ENCODE measurements at places on chromosomes 5 and 9. TPM values are rescaled to one million over a fixed set of nuclear protein-coding genes. Genes with fewer than 3 reads are reported as not detected.

- H3K36me3 ChIP-seq = no peaks in the 10 kb centered on the region
- H3K4me3 ChIP-seq = no peak overlapping the region
- DNase-seq = no peak
- no peak overlapping the region for H3K27ac ChIP-seq
Measured at GRCh38 chr9:69186841-69187611, 12.9 kb downstream of the TJP2 start.

Gene SYK
- 1.2 TPM for total RNA-seq

- H3K4me3 ChIP-seq = no peak overlapping the region
- no peaks in the 10 kb centered on the region for H3K36me3 ChIP-seq
- no peaks in the 10 kb centered on the region for H3K27me3 ChIP-seq
- DNase-seq = no peak
- H3K27ac ChIP-seq = no peak overlapping the region
Measured at GRCh38 chr5:130151239-130151638, 247.0 kb downstream of the CHSY3 start.

- no peaks in the 10 kb centered on the region for H3K36me3 ChIP-seq
- H3K4me1 ChIP-seq = peaks cover 20% of the 10 kb centered on the region
- H3K27ac ChIP-seq = no peak overlapping the region
- peaks cover 13% of the 10 kb centered on the region for H3K27me3 ChIP-seq
- H3K4me3 ChIP-seq = peak overlapping the region; percentile 55
Measured at GRCh38 chr5:43192558-43193180, 644 bp downstream of the NIM1K start.

DNA sequence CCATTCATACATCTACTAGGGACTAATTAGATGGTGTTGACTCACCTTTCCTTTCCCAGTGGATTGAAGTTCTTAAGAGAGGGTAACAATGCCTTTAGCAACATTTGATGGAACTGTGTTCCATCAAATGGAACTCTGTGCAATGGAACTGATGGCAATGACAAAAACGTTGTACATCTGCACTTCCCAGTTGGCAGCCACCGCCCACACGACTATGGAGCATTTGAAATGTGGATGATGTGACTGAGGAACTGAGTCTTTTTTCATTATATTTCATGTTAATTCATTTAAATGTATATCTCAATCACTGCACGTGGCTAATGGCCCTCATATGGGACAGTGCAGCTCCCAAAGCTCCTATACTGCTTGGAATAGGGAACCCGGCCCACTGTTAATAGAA, 39.0 kb upstream of the ICE1 start:
- no peak overlapping the region for H3K27ac ChIP-seq
- H3K4me3 ChIP-seq = no peak overlapping the region
- no peaks in the 10 kb centered on the region for H3K36me3 ChIP-seq
- no peak for DNase-seq
- H3K27me3 ChIP-seq = no peaks in the 10 kb centered on the region

DNA sequence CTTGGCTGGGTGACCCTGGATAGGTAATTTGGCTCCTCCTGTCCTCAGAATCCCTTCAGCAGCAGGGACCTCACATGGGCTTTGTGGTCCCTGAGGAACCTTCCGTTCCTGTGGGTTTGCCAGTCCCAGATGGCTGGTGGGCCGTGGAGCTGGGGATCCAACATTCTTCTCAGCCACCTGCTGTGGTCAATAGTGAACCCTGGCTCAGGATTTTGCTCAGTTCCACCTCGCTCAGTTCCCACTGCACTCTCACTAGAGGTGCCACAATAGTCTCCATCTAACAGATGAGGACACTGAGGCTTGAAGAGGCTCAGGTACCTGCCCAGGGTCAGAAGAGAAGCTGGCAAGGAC, 17.1 kb upstream of the SPOUT1 start:
- no peak for DNase-seq
- H3K27me3 ChIP-seq = no peaks in the 10 kb centered on the region
- no peak overlapping the region for H3K4me3 ChIP-seq
- H3K27ac ChIP-seq = no peak overlapping the region
- peaks cover 14% of the 10 kb centered on the region for H3K36me3 ChIP-seq
- no peaks in the 10 kb centered on the region for H3K4me1 ChIP-seq

DNA sequence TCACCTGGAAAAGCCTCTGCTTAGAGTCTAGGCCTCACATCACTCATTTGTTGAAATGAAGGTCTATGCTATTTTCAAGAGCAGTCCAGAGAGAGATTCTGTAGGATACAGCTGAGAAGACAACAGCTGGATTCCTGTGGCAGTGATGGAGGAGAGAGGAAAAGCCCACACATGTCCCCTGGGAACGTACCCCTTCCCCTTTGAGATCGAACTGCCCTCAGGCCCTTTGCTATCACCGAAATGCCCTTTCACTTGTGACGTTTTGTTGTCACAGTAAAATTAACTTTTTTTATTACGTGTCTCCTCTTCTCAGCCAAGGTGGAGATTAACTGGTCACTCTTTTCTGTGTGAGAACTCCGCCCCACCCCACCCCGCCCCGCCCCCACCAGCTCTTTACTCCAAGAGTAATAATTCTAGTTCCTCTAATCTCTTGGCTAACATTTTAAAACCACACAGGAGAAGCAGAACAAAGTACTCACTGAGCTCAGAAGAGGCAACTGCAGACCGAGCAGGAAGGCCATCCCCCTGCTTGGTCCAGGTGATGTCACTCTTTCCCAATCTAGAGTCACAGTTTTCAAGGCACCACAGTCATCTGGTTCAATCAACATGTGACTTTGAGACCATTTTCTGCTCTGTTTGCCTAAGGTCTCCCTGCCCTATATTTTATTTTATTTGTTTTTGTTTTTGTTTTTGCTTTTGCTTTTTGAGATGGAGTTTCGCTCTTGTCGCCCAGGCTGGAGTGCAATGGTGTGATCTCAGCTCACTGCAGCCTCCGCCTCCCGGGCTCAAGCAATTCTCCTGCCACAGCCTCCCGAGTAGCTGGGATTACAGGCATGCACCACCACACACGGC, 105.6 kb downstream of the SUSD1 start:
- H3K27ac ChIP-seq = no peak overlapping the region
- peaks cover 17% of the 10 kb centered on the region for H3K4me1 ChIP-seq
- H3K27me3 ChIP-seq = no peaks in the 10 kb centered on the region

DNA sequence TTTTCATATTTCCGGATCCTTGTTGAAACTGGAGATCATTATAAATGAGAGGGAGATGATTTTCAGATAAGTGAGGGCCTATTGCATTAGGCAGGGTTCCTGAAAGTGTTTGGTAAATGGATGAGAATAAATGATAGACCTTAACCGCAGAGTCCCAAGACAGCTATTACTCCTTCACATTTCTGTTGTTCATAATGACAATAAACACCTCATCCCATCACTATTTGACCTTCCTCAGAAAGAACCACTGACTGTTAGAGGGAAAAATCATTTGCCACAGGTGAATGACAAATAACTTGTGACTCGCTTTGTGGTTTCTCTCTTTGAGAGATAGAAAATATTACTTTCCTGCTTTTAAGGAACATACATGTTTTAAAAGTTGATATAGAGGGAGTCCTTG, 47.3 kb upstream of the TRMT10B start:
- H3K27ac ChIP-seq = no peak overlapping the region
- H3K4me1 ChIP-seq = no peaks in the 10 kb centered on the region
- no peak overlapping the region for H3K4me3 ChIP-seq
- no peaks in the 10 kb centered on the region for H3K27me3 ChIP-seq
- no peak for DNase-seq

Gene LMX1B
- total RNA-seq = not detected
